ENCODE measurements at places on chromosomes 11 and 22.
A peak's percentile ranks its signal among the peaks of the same experiment; 100 is the strongest.

GRCh38 chr11:45974806-45975205 lies 52.4 kb downstream of the LARGE2 start:
- DNase-seq = no peak

GRCh38 chr11:126732981-126733380 lies 267.6 kb downstream of the KIRREL3 start:
- no peak for DNase-seq

GRCh38 chr11:20731676-20732215 lies 62.4 kb downstream of the NELL1 start:
- DNase-seq = no peak

DNA sequence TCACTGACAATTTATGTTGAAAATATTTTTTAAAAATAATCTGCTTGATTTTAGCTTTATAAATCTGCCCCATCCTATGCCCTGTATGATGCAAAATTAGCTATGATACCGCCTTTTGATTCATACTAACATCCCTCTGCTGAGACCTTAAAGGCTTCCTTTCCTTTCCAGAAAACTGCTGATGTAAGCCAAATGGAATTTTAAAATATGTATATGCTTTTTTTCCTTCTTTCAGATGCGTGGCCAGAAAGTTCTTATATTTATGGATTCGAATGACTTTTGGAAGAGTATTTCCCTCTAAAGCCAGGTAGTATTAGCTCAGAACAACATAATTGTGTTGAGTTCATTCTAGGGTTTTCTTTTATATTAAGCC lies 34.5 kb downstream of the SFI1 start:
- no peak for DNase-seq

- DNase-seq = no peak
Observed at GRCh38 chr11:119525867-119526196, 102.9 kb upstream of the THY1 start.

DNA sequence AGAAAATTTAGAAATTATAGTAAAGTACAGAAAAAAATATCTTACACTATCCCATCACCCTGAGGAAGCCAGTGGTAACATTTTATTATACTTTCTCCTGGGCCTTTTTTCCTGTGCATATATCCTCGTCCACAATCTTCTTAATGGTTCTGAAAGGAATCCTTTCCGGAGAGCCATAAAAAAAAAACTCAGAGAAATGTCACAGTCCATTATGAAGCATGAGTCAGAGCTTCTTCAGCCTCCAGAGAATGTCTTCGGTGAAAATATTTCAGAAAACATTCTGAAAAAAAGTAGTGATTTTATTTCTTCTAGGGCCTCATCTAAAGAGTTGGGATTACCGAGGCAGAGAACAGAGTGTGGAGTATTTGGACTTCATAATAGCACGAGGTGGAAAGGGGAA lies 163.4 kb downstream of the INSC start:
- no peak for DNase-seq

- no peak for DNase-seq
Observed at GRCh38 chr11:130000552-130001176, 2.0 kb downstream of the PRDM10 start.

GRCh38 chr11:833114-833791 lies 501 bp downstream of the CD151 start:
- peak; percentile 49 for DNase-seq

- DNase-seq = no peak
Observed at GRCh38 chr11:117444256-117444655, 116.6 kb downstream of the CEP164 start.

DNA sequence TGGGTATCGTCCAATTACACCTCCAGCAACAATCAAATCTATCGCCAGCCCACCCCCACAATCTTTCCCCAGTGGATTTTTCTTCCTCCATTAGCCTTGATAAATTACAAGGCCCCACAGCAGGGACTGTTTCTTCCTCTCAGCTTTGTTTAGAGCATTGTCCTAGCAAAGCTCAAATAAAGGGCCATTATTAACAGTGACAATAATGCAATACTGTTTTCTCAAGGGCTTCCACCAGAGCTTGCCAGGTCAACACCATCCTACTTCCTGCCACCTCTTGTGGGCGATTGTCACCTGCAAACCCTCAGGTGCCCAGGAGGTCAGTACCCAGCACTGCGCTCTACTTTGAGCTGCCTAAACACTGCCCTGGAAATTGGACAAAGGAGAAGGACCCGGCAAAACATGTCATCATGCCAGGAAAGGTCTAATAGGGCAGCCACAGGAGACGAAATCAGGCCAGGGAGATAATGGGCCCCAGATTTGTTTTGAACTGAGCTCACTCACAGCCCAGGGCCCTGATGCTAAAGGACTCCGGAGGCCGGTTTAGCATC lies 95.2 kb downstream of the ABTB2 start:
- no peak for DNase-seq

- no peak for DNase-seq
Observed at GRCh38 chr11:62115085-62115694, 8.6 kb upstream of the INCENP start.
